ENCODE measurements at places on chromosomes 1 and 21.

- DNase-seq, result peak; percentile 71
Observed at GRCh38 chr1:15994590-15995351, 9.3 kb upstream of the SRARP start.

- no peak for DNase-seq
Observed at GRCh38 chr1:218361298-218362065, 16.3 kb downstream of the TGFB2 start.

DNA sequence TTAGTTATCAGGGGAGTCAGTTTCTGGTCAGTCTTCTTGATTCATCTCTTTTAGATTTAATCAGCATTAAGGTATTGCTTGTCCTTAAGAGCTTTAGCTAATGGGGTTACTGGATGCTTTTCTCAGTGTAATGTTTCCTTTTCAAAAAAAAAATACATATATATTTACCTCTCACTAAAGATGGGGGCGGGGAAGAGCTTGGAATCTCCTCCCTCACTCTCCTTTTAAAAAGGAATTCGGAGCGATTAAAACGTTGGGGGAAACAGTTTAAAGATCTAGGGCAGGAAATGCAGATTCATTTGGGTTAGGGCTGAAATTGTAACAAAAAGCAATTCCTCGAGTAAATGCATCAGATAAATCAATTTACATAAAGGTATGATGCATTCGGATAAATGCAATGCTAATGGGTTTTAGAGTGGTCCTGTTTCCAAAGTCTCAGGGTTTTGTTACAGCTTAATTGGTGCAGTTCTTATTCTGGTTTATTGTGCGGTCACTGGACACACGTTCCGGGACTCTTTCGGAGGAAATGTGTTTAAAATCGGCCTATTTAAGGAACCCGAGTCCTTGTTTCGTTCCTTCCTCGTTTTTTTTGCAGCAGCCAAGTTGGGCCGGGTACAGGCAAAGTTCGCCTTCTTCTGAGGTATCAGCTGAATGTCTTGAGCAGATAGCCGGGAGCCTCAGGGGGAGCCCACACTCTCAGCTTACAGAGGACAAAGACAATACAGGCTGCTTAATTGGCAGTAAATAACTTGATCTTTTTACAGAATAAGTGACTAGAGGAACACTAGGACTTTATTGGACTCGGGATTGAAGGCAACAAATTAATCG lies 1.6 kb downstream of the LMO4 start:
- peak; percentile 33 for DNase-seq

DNA sequence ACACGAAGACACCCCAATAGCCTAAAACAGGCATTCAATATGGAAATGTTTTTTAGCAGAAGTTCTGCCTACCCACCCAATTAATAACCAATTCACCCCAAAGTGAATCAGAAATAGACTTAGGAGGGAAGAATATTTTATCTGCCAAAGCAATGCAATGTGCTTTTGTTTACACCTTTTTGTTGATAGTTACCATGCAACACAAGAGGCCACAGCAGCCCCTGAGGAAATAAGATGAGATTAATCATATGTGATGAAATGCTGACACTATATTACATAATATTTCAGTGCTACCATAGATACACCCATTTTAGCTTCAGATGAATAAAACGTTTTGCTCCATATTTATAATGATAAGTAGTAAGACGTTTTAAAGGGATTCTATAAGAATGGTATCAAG lies 60.9 kb upstream of the RGS2 start:
- DNase-seq, result no peak

DNA sequence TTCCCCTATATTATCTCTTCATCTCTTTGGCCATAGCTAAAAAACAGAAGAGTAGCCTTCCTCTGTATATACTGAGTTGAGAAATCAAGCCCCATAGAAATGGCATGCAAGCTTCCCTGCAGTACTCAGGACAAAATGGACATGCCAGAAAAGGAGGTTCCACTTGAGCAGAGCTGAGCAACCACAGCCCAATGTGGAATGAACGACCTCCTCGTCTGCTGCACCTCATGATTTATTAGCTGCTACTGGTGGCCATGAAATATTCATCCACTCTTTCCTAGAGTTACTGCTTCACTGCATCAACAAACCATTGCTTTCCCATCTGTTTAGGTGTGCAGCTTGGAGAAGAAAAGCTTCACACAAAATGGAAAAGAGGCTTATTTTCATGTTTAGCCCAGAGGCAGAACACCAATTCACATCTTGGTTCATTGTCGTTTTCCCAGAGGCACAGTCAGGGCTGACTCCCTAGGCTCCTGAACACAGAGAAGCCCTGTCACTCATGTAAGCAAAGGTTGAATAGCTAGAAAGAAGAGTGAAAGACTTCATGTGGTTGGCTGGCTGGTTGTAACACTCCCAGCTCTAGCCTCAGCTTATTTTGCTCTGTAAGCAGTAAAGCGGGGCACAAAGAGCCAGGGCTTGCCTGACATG lies 148.0 kb downstream of the TSEN15 start:
- no peak for DNase-seq

DNA sequence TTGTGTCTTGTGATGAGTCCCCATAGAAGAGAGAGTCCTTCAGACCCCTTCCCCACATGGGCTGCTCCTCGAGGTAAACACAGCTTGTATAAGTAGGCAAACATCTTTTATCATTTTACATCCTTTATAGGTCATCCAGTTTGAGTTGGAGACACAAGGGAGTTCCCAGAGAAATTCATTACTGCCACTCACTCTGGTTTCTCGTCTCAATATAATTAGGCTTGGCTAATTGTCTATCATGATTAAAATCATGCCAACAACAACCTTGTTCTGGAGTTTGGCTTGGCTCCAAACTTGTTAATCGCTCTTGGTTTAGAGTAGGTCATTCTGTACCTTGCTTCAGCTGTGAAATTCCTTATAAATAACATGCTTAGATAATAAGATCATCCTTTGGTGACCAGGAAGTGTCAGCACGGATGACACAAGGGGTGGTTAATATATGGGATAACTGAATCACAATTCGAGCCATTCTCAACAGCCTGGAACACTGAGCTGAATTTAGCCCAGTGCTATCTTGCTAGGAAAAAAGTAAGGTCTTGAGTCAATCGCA lies 70.7 kb upstream of the DAB1 start:
- DNase-seq, result no peak

GRCh38 chr1:77824079-77824478 lies 44.6 kb downstream of the MIGA1 start:
- DNase-seq, result no peak

GRCh38 chr1:934991-935750 lies 11.4 kb downstream of the SAMD11 start:
- DNase-seq, result no peak

DNA sequence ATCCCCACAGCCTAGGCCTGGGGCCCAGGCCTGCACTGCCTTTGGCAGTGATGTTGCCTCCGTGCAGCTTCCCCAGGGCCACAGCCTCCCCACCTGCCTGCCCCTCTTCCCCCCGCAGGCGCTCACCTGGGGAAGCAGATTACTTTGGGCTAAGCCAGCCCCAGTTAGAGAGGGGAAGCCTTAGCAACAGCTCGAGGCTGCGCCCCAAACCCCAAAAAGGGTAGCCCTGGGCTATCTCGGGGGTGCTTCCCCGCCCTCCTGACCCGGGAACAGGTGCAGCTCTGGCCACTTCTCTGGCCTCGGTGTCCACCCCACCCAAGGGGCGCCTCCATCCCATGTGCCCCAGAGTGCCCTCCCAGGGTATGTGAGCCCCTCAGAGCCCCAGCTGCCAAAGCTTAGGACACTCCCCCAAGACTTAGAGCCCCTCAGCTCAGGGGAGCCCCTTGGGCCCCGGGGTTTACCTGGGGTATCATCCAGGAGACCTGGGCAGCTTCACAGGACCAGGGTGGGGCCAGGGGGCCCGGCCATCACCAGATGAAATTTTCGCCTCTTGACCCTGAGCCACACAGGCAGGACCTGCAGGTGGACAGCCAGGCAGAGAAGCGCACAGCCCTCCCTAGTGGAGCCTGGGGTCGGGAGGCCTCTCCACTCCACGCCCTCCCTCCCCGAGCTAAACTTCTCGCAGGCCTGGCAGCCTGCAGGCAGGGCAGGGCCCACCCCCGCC lies 3.3 kb upstream of the TTC34 start:
- peak; percentile 17 for DNase-seq

DNA sequence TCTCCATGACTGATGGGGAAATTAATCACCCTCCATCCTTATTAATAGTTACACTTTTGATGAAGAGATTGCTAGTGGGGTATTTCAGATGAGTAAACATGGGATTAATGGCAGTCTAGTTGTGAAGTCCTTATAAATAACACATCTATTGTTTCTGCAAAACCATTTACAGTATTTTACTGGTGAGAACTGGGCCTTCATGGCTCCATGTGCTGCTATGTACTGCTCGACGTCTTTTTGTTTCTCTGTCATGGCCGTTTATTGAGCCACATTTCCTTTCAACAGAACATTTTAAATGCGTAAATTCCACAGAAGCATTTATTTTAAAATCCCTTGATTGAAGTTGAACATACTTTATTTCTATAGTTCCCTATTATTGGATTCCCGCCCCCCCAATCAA lies 34.5 kb downstream of the SPEN start:
- DNase-seq, result no peak

DNA sequence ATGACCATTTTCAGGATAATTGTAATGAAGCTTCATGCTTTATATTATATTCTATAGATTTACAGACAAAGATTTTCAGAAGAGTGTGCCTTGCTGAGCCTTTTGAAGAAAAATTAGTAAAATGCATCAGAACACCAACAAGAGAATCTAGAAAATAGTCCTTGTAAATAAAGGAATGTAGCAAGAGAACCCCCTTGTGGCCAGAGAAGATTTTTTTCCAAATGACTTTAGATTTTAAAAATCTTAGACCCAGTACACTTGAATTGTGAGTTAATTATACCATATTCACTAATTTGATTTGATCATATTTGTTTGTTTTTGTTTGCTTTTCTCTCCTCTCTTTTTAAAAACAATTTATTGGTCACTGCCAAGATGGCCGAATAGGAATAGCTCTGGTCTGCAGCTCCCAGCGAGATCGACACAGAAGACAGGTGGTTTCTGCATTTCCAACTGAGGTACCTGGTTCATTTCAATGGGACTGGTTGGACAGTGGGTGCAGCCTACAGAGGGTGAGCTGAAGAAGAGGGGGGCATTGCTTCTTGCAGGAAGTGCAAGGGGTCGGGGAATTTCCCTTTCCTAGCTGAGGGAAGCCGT lies 12.8 kb upstream of the IFI44L start:
- DNase-seq, result no peak

- no peak for DNase-seq
Observed at GRCh38 chr1:35646043-35646442, 4.7 kb upstream of the PSMB2 start.

GRCh38 chr1:54265126-54265525 lies 65.2 kb downstream of the MRPL37 start:
- no peak for DNase-seq

- DNase-seq, result no peak
Observed at GRCh38 chr1:24289937-24290595, 29.1 kb upstream of the GRHL3 start.

DNA sequence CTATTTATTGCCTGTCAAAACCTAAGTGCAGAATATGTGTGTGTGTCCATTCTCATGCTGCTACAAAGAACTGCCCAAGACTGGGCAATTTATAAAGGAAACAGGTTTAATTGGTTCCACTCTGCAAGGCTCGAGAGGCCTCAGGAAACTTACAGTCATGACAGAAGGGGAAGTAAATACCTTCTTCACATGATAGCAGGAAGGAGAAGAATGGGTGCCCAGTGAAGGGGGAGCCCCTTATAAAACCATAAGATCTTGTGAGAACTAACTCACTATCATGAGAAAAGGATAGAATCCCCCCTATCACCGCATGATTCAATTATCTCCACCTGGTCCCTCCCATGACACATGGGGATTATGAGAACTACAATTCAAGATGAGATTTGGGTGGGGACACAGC lies 300.7 kb upstream of the SNX7 start:
- no peak for DNase-seq

DNA sequence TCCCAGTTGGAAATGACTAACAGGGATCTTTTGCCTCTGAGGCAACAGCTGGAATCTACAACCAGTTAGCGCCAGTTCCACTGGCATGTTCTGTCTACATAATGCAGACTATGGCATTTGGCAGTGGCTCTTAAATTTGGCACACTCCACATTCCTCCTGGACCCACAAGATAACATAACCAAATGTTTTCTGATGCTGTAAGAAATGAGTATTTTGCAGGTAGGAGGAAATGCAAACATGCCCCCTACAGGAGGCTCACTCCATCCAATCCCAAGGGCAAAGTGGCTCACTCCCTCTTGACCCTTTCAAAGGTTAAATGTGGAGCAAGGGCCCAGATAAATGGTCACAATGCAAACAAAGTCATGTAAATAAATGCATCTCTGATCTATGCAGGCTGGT lies 129.2 kb upstream of the PROX1 start:
- no peak for DNase-seq

- DNase-seq, result peak; percentile 8
Observed at GRCh38 chr1:24886241-24886640, 43.8 kb downstream of the RUNX3 start.

DNA sequence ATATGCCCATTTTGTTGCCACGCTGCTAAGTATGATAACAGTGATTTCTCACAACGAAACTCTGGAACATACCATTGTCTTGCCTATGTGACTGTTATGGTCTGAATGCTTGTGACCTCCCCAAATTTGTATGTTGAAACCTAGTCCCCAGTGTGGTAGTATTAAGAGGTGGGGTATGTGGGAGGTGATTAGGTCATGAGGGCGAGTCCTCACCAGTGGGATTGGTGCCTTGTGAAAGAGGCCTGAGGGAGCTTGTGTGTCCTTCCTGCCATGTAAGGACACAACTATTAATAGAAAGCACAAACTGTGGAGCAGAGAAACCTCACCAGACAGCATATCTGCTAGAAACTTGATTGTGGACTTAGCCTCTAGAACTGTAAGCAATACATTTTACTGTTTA lies 84.6 kb downstream of the SELENOF start:
- DNase-seq, result no peak

DNA sequence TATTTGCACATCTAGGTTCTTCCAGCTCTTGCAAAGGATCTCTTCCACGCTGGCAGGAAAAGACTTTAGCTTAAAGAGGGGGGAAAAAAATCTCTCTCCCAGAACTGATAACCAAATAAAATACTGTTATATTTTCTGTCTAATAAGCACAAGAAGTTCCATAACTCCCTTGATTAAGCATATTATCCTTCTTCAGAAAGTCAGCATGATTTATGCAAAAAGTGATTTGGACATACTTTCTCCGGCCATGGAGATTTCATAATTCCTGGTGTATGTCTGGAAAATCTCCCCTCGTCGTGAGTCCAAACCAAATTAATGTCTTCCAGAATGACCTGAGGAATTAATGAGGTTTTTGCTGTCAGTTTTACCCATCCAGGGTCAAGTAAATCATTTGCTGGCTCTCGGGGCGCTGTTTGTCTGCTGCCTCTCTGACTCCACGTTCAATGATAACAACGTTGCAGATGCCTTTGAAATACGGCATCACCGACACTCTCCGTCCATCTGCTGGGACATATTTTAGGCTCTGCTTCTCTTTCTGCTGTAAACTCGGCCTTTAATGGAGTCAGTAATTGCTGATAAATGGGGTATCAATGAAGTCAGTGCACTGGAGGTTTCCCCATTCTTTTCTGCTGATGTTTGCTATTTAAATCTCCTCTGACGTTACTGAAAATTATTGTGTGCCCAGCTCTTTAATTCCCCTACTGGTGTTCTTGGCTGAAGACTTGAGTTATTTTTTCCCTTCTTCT lies 112.9 kb downstream of the HLX start:
- no peak for DNase-seq

All from ovary (tissue), 10 donors.